Dermis blood vessel endothelial cell (primary cell): ENCODE measurements at places on chromosomes 12 and 14.
A peak's percentile ranks its signal among the peaks of the same experiment; 100 is the strongest.

GRCh38 chr12:94994312-94994711 is 9.2 kb downstream of the NDUFA12 start:
- peak; percentile 13 for DNase-seq

GRCh38 chr14:49679271-49679670 is 8.7 kb downstream of the POLE2 start:
- DNase-seq = no peak

GRCh38 chr14:105381446-105382342 is 16.6 kb upstream of the TEX22 start:
- no peak for DNase-seq

GRCh38 chr14:73753124-73753886 is 39.1 kb upstream of the PNMA1 start:
- DNase-seq = peak; percentile 99
